ENCODE measurements at places on chromosomes 1 and 21.

DNA sequence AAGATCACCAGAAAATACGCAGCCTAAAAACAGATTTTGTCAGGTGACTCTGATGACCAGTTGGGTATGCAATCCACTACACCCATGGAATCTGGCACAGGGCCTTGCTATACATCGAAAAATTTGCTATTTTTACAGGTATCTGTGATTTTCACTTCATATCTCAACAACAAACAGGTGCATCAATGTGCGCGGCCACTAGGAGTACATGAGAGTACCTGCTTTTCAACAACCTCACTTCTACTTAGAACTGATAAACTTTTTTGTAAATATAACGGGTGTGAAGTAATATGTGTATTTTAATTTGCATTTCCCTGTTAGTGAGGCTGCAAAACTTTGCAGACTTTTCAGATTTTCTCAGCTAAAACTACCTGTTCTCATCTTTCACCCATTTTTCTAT lies 80.8 kb downstream of the SLC45A1 start:
- DNase-seq = no peak

GRCh38 chr1:231165371-231165770 lies 3.5 kb downstream of the TRIM67 start:
- DNase-seq = no peak

DNA sequence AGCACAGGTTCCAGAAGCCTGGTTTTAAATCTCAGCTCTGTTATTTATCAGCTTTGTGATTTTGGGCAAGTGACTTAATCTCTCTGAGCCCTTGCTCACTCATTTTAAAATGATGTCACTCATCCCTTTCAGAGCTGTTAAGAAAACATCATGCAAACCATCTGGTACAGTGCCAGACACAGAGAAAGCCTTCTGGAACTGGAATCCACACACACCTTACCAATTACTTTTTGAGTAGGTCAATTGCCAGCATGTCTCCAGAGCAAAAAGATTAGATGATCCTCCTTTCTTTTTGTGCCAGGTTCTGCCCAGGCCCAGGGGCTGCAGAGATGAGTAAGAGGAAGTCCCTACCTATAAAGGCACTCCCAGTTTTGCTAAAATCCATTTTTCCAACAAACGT lies 61.3 kb downstream of the ROR1 start:
- DNase-seq = no peak

DNA sequence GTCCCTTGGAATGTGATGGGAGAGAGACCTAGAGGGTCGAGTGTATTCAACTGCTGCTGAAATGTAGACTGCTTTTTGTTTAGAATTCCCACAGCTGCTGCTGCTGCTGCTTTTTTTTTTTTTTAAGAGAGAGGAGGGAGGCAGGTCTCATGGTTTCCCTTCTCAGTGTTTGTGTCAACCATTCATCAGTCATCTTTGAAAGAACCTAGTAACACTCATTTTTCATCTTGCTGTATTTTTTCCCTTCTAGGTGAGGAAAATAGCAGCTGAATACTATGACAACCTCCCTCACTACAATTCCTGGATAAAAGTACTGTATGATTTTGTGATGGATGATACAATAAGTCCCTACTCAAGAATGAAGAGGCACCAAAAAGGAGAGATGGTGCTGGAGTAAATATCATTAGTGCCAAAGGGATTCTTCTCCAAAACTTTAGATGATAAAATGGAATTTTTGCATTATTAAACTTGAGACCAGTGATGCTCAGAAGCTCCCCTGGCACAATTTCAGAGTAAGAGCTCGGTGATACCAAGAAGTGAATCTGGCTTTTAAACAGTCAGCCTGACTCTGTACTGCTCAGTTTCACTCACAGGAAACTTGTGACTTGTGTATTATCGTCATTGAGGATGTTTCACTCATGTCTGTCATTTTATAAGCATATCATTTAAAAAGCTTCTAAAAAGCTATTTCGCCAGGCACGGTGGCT lies 9.2 kb downstream of the DEGS1 start:
- DNase-seq = no peak

Data from lower lobe of right lung (tissue), 2 donors.